Parietal lobe (tissue), 2 donors: ENCODE measurements at places on chromosomes 1 and 21. TPM values are rescaled to one million over a fixed set of nuclear protein-coding genes. Genes with fewer than 3 reads are reported as not detected.

Gene SLC27A3
- 18.2 TPM for total RNA-seq

Gene LRRC53
- total RNA-seq: not detected

Gene LORICRIN
- total RNA-seq: not detected

Gene ANGPTL1
- total RNA-seq: 2.5 TPM

Gene CHRM3
- total RNA-seq: 71.1 TPM

Gene PRAMEF5
- not detected for total RNA-seq

Gene ALX3
- not detected for total RNA-seq

Gene MX2
- 0.31 TPM for total RNA-seq

Gene KIF14
- total RNA-seq: 3.8 TPM

Gene LRRN2
- 16.3 TPM for total RNA-seq

Gene PCSK9
- total RNA-seq: 3.8 TPM

Gene EDARADD
- 3.1 TPM for total RNA-seq

Gene MAP7D1
- total RNA-seq: 76.7 TPM

Gene TFAP2E
- 0.31 TPM for total RNA-seq

Gene PLD5
- 4.4 TPM for total RNA-seq

Gene ZFP69
- total RNA-seq: 15.3 TPM

Gene ZYG11A
- 0.31 TPM for total RNA-seq

Gene SRSF10
- 187 TPM for total RNA-seq

Gene GPR52
- 13.8 TPM for total RNA-seq

Gene C1orf115
- 22.5 TPM for total RNA-seq

Gene LCE1A
- total RNA-seq: not detected

Gene ETS2
- total RNA-seq: 10.3 TPM

Gene PLA2G2A
- not detected for total RNA-seq

Gene PPFIA4
- 44.1 TPM for total RNA-seq

Gene C1QB
- 5.9 TPM for total RNA-seq

Gene LYPLAL1
- total RNA-seq: 44.4 TPM

Gene AADACL4
- not detected for total RNA-seq

Gene SH2D2A
- not detected for total RNA-seq

Gene DNAJC6
- 130 TPM for total RNA-seq

Gene HES5
- total RNA-seq: 16.0 TPM

Gene SUSD4
- 21.0 TPM for total RNA-seq

Gene GUCA2B
- total RNA-seq: not detected

Gene CREG1
- 36.0 TPM for total RNA-seq

Gene GPR89B
- total RNA-seq: 44.8 TPM

Gene URB1
- 22.8 TPM for total RNA-seq

Gene GJA4
- 1.6 TPM for total RNA-seq

Gene LAMC2
- 0.31 TPM for total RNA-seq

Gene ILDR2
- 30.4 TPM for total RNA-seq

Gene B4GALT2
- 82.0 TPM for total RNA-seq

Gene THBS3
- 17.2 TPM for total RNA-seq

Gene SH2D1B
- total RNA-seq: not detected

Gene LAD1
- total RNA-seq: not detected

Gene S100A8
- total RNA-seq: 1.6 TPM

Gene TNFSF4
- total RNA-seq: 1.9 TPM

Gene TRIM17
- 2.2 TPM for total RNA-seq

Gene TNFRSF14
- total RNA-seq: 2.8 TPM

Gene UTP25
- total RNA-seq: 21.9 TPM

Gene CHI3L1
- total RNA-seq: 0.63 TPM

Gene OLIG1
- 7.5 TPM for total RNA-seq

Gene CTH
- total RNA-seq: 6.6 TPM

Gene AMY1A
- total RNA-seq: not detected

Gene BROX
- 37.6 TPM for total RNA-seq

Gene THEM5
- total RNA-seq: not detected

Gene DSCAM
- 31.9 TPM for total RNA-seq

Gene CD55
- total RNA-seq: 4.7 TPM

Gene NDUFS2
- 128 TPM for total RNA-seq

Gene RPTN
- not detected for total RNA-seq

Gene NEK2
- 3.8 TPM for total RNA-seq
